ENCODE measurements at places on chromosomes 16 and 17.

GRCh38 chr17:45284176-45285140 is 22.6 kb upstream of the SPATA32 start:
- DNase-seq, result no peak

- DNase-seq, result no peak
These were observed 70.1 kb upstream of the ARL4D start for GRCh38 chr17:43328650-43329049.

DNA sequence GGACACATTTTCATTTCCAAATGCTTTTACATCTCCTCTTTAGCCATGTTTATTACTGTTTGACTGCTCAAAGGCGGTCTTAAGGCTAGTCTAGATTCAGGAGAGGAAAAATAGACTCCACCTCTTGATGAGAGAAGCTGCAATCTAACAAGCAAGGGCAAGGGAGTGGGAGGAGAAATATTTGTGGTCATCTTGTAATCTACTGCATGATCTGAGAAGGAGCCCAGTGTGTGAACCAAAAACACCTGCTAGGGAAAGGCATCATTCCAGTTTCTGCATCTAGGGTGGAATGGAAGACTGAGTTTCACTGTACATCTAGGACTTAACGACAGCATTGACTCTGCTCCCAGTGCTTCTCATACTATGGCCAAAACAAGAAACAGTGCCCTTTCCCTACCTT is 232.2 kb upstream of the HS3ST3A1 start:
- DNase-seq, result no peak

GRCh38 chr17:34356194-34356593 is at the start of gene CCL13:
Gene CCL13 (plus strand): TSS chr17:34356480. CDS start chr17:34356527, 47 bp downstream.
- DNase-seq, result no peak

GRCh38 chr17:26782153-26782552 is 511.8 kb upstream of the WSB1 start:
- DNase-seq, result no peak

DNA sequence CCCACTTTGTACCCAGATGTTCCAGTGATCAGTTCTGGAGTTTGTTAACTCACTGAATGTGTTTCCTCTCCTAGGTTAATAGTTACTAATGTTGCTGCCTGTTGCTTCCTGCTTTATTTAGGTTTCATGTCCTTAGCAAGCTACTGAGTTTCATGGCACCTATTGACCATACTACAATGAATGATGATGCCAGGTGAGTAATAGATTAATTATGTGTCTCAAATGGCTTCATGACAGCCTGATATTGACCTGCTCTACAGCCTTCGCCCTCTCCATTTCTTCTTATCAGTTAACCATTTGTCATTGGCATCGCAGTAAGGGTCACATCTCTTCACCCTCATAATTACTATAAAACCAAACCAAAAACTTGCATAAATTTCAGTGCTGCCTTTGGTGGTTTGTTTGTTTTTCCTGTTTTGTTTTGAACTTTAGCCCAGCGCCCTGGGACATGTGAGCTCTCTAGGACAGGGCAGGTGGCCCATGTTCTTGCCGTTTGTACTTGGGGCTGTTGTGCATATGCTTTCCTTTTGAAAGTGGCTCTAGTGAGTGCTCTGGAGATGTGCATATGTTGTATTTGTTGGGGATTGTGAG is 82.8 kb downstream of the AATF start:
- DNase-seq, result no peak

All from GM04503 (cell line).